Stimulated activated CD4-positive, alpha-beta T cell treated with anti-CD3 and anti-CD28 coated beads, TNF-alpha, amount 100 ng/mL, for 4 hours (primary cell): ENCODE measurements at places on chromosomes 12 and 14.

DNA sequence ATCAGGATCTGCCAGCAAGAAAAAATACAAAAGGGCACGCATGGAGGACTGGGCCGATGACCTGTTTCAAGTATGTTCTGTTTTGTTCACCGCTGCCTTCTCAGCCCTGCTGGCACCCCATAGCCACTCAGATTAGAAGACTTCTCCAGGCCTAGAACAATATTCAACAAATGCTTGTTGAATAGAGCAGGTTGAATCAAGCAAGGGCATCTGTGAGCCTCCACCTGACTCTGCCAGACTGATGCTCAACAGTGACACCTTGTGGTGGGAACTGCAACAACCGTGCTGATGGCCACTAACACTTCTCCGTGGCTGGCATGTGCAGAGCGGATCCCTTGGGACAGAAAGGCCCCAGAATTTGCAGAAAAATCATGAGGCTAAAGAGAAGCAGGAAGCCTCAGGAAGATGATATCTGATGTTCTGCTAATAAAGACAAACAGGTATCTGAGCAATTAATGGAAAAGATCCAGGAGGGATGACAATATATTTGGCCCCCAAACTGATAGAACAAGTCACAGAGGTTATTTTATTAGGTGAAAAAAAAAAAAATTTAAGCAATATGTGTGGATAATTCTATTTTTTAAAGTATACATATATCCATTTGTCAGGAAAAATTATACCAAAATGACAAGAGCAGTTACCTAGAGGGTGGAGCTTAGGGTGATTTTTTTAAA, 114.3 kb downstream of the KSR2 start:
- DNase-seq: no peak

DNA sequence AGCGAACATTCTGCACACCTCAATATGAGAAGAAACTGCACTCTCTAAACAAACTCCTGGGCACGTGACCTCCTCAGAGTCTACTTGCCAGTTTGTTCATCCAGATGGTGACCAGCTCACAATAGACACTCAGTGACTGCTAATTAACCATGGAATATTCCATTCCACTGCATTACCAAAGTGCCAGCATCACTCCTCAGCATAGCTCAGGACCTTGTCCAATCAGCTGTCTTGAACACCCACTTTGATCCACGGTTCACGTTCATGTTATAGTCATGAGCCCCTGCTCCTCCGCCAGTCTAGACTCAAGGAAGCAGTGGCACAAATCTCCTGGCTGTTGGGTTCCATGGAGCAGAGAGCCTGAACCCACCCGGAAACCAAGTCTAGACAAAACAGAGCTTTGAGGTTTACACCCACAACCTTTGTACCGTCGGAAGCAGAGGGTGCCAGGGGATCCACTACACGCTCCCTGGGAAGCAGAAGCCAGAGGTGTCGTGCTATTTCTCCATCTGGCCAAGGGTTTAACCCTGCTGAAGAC, 285.3 kb downstream of the ZFP36L1 start:
- peak; percentile 37 for DNase-seq

GRCh38 chr12:50282721-50283228, 545 bp downstream of the LIMA1 start:
- DNase-seq: no peak

GRCh38 chr14:65208548-65208947, 106.2 kb upstream of the MAX start:
- DNase-seq: no peak

DNA sequence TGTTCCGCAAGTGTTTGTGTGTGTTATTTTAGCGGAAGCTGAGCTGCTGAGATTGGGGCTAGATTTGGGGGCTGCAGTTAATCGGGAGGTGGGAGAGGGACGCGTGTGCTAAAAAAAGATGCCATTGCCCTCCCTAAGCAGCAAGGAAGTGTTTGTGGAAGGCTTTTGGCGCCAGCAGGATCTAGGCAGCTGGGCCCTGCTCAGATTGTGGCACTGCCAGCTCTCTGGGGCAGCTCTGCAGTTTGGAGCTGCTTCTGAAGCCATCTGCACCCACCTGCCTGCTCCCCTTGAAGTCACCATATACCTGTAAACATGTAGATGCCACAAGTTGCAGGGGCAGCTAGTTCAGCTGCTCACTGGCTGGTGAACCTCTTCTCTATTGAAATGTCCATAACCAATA, 28.8 kb downstream of the TPCN1 start:
- DNase-seq: no peak

DNA sequence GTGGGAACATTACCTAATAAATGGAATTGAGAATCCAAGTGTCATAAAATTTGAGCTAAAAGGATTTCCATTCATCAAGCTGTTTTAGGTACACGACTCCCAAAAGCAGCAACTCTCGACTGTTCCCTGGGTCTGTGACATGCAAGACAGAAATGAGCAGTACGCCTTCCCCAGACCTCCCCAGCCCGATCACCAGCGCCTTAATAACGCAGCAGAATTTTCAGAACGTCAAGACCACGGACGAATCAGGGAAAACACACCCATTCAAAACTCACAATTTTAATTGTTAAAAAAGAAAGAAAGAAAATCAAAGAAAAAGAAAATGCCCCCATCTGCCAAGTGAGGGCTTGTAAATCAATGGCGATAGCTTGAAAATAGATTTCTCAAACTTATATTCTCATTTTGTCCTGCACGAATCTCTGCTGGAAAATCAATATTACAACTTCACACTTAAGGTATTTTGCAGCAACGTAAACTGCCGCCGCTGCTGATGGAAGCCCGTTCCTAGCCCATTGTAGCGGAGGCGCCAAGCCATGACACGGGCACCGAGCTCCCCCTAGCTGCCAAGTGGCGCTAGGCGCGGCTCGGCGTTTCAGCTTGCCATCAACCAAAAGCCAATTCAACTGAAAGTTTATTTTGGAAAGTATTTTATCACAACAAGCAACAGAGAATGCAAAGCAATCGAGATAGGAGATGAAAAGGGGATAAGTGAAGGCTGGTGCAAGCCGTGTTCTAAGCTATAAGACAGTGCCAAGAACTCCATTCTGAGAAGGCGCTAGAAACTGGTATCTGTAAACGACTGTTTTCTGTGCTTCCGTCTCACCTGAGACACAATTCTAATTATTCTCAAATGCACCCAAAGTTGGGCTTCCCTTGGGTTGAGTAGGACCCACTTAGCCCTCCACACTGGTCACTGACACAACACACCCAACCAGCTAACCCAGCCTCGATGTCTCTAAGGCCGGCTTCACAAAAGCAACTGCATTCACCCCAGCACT, 5.5 kb downstream of the BCL11B start:
- DNase-seq: no peak

- DNase-seq: no peak
Observed at GRCh38 chr12:104680070-104680469, 223.3 kb downstream of the CHST11 start.

GRCh38 chr12:54373649-54374561, 9.6 kb upstream of the GPR84 start:
- no peak for DNase-seq

DNA sequence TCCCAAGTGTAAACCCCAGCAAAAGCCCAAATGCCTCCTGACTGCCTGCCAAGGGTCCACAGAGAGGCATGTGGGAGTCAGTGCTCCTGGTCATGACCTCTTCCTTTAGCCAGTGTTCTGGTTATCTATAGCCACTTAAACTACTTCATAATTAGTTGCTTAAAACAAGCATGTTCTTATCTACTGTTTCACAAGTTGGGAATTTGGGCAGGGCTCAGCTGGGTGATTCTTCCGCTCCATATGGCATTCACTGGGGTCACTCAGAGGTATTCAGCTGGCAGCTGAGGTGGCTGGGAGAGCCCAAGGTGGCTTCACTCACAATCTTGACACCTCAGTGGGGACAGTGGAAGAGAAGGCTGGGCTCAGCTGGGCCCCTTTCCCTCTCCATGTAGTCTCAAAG, 184.0 kb upstream of the RGS6 start:
- DNase-seq: no peak

DNA sequence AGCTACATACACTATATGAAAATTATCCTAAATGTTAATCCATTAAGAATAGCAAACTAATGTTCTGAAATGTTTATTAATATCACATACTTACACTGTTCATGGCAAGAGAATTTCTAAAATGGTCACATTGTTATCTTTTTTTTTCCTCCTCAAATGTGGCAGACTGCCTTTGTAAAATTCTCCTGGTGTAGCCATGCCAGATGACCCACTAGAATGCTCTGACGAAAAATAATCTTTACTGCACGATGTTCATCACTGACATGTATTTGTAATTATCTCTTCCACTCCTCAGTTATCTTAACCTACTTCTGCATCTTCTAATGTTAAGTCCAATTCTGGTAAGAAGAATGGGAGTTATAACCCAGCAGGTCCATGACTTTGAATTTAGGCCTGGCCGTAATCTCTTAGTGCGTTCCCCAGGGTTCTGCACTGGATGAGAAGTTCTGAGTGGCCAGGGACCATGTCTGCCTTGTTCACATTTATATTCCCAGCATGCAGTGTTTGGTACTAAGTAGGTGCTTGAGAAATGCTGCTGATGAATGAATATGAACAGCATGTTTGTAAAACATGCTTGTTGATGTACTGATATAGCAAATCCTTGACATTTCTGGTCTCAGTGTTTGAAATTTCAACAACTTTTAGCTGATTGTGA, 46.7 kb downstream of the NOPCHAP1 start:
- DNase-seq: no peak

DNA sequence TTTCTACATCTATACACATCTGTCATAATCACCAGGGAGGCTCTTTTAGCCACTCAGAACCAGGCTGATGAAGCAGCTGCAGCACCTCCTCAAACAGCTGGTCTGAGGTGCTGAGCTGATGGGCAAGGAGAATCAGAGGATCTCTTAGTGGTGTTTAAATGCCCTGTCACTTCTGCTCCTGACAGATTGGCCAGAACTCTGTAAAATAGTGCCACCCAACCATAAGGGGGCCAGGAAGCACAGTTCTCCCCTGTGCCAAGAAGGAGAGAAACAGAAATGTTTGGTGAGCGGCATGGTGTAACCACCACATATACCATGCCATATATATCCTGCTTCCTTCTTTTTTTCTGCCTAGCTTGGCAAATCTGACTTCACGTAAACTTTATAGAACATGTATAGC, 12.8 kb downstream of the SOCS2 start:
- no peak for DNase-seq

DNA sequence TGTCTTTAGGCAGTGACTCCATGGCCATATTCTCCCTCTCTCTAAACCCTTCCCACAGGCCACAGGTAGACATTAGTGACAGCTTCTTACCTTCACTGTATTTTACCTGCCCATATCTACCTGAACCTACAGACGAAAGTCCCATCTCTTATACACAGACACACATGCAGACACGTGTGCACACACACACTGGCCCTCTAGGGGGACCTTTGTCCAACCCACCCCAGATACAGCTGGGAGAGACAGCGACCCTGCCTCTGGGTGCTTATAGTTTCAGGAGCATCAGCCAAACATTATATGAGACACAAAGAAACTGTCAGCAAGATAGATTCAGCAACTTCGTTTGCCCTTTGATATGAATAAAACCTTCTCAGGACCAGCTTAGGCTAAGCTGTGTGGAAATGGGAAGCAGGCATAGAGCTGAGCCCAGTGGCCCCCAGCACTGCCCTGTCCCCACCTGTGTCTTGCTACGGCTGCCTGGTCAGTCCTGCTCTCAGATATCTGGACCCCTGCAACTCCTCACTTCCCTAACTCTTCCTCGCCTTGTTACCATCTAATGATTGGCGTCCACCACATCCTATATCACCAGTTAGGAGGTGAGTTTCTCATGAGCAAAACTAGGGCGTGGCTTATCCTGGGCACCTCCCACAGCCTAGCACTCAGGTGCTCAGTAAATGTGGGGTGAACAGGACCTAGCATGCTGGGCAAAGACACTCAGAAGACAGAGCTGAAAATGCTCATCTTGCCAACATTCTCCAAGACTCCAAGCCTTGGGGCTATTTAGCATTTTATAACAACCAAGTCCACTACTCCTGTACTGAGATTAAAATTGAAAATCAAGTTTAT, 12.0 kb upstream of the CD9 start:
- DNase-seq: no peak

- DNase-seq: no peak
Observed at GRCh38 chr12:10227648-10228047, 15.0 kb downstream of the GABARAPL1 start.

GRCh38 chr14:43765474-43765873, 741.6 kb downstream of the FSCB start:
- DNase-seq: no peak

DNA sequence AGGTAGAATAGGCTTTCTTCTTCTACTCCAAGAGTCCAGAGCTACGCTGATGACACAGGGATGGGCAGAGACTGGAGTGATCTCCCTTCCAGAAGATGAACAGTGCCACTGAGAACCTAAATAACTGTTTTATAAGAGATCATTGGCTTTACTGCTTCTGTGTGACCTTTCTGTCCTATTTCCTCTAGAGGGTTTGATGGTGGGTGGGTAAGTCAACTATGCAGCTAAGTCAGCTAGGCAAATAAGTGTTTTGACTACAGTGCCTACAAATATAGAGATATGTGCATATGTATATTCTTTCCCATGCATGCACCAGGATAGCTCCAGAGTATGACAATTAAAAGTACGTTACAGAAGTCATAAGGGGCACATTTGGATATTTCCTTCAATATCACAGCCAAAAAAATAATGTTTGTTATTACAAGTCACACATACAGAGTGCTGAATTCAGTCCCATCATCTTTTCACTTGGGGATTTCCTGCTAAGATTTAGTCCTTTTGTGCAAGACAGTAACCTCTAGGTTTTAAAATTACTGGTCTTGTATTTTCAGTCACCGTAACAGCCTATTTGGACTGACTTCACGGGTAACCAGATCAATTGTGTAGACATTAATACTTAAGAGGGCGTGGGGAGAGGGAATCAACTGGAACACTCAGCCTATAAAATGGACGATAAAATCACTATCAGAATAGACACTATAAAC, 412.6 kb upstream of the SOX5 start:
- DNase-seq: no peak
